ENCODE measurements at places on chromosomes 2 and 18.

- DNase-seq, result no peak
Measured at GRCh38 chr2:96558061-96558460, 21.5 kb downstream of the ARID5A start.

DNA sequence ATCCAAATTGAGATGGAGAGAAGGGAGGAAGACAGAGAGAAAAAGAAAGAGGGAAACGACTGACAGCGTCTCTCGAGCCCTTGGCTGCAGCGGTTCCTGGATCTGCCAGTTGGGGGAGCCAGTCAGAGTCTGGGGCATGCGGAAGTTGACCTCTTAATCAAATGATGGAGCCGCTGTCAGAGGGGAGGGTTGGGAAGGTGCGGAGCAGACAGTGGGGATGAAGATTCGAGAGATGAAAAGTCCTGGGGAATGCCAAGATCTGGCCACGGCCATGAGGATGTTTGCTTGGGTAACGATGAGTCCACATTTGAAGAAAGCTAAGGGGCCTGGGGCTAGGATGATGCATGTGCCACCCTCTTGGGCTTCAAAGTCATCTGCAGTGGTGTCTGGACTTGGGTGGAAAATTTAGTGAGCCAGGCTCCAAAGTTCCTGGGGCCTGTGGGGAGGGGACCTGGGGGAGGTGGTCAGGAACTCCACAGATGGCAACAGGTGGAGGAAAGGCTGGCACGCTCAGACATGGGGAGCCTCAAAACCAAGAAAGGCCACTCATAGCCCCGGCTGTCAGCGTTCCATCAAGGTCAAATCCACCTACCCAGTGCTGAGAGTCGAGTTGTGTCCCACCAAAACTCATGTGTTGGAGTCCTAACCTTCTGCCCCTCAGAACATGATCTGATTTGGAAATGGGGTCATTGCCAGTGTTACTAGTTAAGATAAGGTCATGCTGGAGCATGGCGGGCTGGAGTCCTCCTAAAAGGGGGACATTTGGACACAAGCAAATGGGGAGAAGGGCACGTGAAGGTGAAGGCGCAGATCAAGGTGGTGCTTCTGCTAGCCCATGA is 200.1 kb downstream of the NDUFA10 start:
- no peak for DNase-seq

GRCh38 chr2:133490411-133490980 is 77.8 kb downstream of the NCKAP5 start:
- DNase-seq, result no peak

DNA sequence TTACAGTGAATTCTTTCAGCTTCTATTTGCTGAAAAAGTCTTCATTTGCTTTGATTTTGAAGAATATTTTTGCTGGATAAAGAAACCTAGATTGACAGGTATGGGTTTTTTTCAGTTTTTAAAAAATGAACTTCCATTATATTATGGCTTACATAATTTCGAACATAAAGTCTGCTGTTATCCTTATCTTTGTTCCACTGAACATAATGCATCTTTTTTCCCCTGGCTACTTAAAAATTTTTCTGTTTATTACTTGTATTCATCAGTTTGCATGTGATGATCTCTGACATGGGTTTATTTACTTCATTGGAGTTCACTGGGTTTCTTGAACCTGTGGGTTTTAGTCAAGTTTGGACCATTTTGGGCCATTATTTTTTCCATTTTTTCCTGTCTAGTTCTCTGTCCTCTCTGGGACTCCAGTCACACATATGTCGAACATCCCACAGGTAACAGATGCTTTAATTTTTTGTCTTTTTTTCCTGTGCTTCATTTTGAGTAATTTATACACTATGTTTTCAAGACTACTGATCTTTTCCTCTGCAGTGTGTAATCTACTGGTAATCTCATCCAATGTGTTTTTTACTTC is 33.1 kb downstream of the SEC11C start:
- DNase-seq, result no peak

DNA sequence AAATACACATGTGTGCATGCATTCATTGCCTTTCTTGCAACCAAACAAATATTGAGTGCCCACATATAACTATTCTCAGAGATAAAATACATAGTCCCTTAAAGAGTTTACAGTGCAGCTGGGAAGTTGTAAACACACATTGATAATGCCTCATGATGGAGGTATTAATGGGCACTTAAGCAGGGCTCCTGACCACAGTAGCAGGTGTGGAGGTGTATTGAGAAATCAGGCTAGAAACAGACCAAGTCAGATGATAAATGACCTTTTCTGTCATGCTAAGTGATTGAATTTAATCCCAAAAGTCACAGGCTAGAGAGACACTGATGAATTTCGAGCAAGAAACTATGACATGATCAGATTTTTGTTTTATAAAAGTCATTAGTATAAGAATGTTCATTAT is 157.7 kb downstream of the ZNF385B start:
- DNase-seq, result no peak

DNA sequence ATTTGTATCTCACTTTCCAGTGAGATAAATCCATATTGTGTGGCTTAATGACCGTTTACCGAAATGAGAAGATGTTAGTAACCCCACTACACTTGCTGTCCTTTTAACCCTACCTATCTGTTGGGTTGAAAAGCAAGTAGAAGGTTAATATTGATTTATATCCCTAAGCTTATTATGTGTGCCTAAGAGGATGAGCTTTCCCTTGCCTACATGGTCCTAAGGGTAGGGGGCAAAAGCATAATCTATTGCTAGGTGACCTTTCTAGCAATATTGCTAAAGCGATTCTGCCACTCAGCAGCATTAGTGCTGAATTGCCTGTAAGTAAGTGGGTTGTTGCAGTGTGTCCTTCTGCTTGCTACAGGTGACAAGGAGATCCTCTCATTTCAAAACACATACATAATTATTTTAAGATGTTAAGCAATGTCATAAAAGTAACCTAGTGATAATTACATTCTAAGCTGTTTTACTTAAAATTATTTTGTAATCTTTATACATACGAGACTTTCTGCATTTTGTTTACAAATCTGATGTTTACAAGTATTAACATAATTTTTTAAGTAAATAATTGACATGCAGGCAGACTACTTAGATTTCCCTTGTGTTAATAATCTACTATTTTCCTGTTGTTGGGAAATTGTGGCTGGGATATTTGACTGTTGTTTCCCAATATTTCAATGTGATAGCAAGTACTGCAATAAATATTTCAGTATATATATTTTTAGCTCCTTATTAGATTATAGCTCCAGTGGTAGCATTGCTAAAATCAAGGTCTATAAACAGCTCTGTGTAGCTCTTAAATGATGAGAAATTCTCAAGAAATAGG is 49.1 kb upstream of the CABYR start:
- DNase-seq, result no peak

- DNase-seq, result no peak
Measured at GRCh38 chr2:25089605-25090315, 47.9 kb downstream of the EFR3B start.

- no peak for DNase-seq
Measured at GRCh38 chr2:159200498-159200897, 86.0 kb downstream of the WDSUB1 start.

- DNase-seq, result no peak
Measured at GRCh38 chr2:98897746-98898145, 38.3 kb downstream of the CRACDL start.

DNA sequence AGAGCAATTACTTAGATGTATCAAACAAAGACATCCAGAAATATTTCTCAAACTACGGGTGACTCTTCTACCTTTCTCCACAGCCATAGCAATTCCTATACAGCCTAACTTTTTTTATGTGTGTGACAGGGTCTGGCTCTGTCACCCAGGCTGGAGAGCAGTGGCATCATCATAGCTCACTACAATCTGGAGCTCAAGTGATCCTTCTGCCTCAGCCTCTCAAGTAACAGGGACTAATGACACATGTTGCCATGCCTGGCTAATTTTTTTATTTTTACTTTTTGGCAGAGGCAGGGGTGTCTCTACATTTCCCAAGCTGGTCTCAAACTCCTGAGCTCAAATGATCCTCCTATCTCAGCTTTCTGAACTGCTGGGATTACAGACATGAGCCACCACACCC is 328.9 kb upstream of the NT5C1B start:
- DNase-seq, result no peak

Data from stimulated activated CD4-positive, alpha-beta T cell treated with anti-CD3 and anti-CD28 coated beads, TNF-alpha, amount 100 ng/mL, for 4 hours (primary cell).